ENCODE measurements at places on chromosomes 3 and 15.
A peak's percentile ranks its signal among the peaks of the same experiment; 100 is the strongest.

DNA sequence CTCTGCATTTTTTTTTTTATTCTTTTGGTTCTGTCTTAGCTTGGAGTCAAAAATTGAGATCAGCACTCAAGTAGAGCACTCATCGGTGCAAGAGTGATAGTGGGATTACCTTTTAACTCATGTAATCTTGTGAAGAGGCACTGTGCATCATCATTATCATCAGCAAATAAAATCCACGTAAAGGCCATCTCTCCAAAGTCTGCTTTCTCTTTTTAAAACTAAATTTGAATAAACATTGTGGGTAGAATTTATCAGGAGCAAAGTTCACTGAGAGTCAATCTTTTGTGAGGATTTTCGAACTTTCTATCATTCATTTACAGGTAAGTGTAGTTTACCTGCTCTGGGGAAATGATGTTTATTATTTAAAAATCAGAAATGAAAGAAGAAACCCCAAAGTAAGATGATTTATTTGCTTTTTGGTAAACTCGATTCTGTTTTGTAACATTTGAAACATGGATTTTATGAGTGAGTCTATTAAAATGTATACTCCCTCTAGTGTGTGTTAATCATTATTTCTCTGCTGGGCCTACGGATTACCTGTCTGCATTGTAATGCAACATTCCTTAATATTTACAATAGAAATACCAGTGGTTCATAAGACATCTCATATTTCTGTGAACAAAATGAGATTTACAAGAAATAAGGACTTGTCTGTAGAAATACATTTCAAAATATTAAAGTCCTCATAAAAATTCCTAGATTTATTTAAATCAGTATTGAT, 327.7 kb upstream of the NAALADL2 start:
- no peak for DNase-seq

DNA sequence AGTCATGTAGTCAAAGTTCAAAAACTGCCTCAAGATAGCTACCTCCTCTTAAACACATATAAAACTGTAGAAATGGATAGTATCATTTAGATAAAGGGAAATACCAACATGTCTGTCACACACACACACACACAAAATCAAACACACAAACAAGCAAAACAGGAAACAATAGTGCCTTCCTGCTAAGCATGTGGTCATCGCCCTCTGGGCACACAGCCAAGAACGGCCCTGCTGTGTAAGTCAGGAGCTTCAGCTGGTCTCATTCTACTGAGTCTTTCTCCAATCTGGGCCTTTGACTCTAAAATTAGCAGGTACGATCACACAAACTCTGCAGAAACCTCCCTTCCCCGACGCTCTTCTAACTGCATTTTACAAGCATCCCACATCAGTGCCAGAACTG, 272.2 kb upstream of the CHRNA7 start:
- no peak for DNase-seq

GRCh38 chr3:123424321-123424998, 24.4 kb downstream of the ADCY5 start:
- no peak for DNase-seq

DNA sequence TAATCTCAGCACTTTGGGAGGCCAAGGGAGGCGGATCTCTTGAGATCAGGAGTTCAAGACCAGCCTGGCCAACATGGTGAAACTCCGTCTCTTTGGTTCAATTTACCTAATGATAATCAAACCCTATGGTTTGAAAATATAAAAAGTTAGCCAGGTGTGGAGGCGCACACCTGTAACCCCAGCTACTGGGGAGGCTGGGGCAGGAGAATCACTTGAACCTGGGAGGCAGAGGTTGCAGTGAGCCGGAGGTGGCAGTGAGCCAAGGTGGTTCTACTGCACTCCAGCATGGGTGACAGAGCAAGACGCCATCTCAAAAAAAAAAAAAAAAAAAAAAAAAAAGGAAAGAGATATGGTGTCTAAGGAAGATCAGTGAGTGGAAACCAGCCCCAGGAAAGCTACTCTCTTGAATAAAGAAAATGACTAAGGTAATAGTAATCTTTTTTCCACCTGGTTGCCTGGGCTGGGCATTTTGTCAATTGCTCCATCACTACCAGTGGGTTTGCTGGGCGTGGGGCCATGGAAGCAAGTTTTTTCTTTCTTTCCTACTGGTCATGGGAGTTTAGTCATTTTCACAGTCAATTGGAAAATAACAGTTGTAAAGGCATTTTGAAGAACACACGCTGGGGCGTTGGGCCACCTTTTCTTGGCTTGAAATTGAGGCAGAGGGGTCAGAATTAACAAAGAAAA, 387.6 kb upstream of the RGMA start:
- DNase-seq, result no peak

- no peak for DNase-seq
Measured at GRCh38 chr15:101272584-101272983, 4.7 kb downstream of the SELENOS start.

DNA sequence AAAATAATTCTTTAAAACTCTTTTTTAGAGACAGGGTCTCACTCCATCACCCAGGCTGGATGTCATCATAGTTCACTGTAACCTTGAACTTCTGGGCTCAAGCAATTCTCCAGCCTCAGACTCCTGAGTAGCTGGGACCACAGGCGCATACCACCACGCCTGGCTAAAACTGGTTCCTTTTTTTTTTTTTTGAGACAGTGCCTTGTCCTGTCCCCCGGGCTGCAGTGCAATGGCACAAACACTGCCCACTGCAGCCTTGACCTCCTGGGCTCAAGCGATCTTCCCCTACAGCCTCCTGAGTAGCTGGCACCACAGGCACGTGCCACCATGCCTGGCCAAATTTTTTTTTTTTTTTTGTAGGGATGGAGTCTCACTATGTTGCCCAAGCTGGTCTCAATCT, 23.7 kb upstream of the FURIN start:
- DNase-seq, result no peak

- no peak for DNase-seq
Measured at GRCh38 chr15:87121336-87121735, 1041.7 kb downstream of the AGBL1 start.

- no peak for DNase-seq
Measured at GRCh38 chr15:81560405-81560804, 186.4 kb upstream of the TMC3 start.

- DNase-seq, result no peak
Measured at GRCh38 chr3:50405249-50405648, 45.9 kb upstream of the TMEM115 start.

- DNase-seq, result no peak
Measured at GRCh38 chr15:56036546-56037067, 43.2 kb upstream of the NEDD4 start.

DNA sequence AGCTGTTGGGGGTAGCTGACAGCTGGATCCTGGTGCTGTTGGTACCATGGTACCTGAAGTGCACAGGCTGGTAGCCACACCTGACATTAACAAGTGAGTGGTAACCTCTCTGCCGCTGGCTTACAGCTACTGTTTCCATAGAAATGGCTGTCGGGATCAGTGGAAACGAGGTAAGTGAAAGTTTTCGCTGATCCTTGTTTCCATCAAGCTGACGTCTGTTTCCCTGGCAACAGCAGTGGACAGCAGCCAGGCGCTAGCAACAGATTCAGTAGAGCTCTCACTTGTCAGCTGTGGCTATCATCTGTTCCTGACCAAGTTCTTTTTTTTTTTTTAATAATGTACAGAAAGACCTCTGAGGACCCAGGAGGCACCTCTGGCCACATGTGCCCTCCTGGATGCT, 166.2 kb downstream of the CHDH start:
- DNase-seq, result no peak

- no peak for DNase-seq
Measured at GRCh38 chr3:139295040-139295439, 48.8 kb upstream of the MRPS22 start.

GRCh38 chr3:177642804-177643125, 445.5 kb upstream of the TBL1XR1 start:
- no peak for DNase-seq

GRCh38 chr15:34258151-34258550, 33.3 kb downstream of the EMC4 start:
- DNase-seq, result no peak

DNA sequence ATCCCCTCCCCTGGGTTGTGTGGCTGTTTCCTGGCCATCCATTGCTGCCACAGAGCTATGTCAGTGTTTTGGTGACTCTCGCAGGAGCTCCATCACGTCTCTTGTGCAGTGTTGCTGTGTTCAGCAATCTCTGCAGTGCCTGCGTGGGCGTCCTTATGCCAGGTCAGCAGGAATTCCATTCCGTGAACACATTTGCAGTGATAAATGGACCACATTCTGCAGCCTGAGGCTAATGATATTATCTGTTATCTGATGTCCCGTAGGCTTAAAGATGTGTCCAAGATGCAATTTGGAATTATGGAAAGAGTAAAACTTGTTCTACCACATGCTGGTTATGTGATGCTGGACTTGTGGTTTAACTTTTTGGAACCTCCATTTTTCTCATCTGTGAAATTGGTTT, 25.5 kb upstream of the COL6A6 start:
- DNase-seq, result no peak

DNA sequence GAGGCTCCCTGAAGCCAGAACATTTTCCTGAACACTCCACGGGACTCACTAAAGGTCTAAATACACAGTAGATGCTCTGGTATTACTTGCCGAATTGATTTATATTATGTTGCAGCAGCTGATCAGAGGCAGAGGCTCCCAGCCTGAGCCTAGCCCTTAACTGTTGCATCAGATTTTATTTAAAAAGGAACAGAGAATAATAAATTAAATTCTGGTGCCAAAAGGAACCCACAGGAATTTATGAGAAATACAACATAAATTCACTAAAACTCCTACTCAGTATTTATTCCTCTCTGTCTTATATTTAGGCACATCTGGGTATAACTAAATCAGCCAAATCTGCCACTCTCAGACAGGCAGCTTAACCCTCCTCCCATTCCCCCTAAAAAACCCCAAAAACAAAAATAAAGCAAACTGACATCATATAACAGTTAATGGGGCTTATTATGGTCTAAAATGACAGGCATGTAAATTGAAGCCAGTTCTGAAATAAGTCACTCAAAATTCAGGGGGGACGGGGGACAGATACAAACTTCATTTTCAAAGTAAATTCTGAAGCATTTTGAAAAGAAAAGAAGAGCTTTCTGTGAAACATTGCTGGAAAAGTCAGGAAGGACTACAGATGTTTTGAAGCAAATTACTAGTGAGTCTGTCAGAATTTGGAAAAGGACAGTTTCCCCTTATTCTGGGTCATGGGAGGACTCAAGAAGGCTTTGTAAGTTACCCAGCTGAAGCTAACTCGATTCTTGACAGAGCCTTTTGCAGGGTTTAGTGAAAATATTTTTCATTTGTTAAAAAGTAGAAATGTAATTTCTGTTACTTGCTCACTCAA, 53.8 kb upstream of the CORO2B start:
- peak; percentile 52 for DNase-seq

- DNase-seq, result no peak
Measured at GRCh38 chr3:164640591-164640990, 437.7 kb downstream of the SI start.

DNA sequence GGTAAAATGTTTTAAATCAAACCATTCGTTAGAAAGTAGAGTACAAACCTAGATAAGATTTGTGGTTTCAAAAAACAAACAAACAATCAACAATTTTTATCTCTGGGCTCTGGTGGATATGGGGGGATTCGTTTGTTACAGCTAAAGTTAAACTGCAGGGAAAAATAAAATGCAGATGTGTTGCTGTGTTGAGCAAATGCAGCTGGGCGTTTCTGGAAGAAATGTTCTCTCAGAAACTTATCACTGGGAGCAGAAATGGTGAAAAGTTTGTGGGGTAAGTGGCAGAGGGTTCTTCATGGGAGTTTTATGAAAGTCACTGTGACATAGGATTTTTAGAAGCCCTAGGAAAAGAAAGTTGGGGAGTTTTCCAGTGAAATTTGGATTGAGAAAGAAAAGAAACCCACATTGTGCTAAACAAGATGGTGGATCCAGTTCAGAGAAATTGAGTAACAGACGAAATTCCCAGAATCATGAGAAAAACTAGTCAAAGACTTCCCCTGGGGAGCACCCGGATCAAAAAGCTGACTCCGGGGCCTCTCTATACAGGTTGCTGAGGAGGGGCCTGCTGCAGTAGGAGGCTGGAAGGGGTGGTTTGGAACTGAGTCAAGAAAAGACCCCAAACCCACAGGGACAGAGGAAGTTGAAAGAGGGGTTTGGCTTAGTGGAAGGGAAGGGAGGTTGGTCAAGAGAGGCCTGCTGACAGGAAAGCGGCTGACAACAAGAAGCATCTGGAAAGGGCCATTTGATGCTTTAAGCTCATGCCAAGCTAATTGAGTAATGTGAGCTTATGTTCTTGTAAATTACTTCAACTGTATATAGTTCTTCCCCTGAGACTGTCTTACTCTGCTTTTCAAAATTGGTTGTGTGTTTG, 108.7 kb downstream of the RARB start:
- DNase-seq, result no peak

DNA sequence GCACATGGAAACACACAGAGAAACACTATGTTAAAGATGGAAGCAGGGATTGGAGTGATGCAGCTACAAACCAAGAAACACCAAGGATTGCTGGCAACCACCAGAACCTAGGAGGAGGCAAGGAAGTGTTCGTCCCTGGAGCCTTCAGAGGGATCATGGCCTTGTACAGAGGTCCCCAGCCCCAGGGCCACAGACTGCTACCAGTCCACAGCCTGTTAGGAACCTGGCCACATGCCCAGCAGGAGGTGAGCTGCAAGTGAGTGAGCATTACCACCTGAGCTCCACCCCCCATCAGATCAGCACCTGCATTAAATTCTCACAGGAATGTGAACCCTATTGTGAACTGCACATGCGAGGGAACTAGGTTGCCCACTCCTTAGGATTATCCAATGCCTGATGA, 505.7 kb upstream of the MDFIC2 start:
- no peak for DNase-seq

GRCh38 chr15:94059013-94059587, 172.3 kb upstream of the MCTP2 start:
- no peak for DNase-seq

GRCh38 chr15:73328149-73328820, 40.5 kb downstream of the HCN4 start:
- DNase-seq, result no peak

DNA sequence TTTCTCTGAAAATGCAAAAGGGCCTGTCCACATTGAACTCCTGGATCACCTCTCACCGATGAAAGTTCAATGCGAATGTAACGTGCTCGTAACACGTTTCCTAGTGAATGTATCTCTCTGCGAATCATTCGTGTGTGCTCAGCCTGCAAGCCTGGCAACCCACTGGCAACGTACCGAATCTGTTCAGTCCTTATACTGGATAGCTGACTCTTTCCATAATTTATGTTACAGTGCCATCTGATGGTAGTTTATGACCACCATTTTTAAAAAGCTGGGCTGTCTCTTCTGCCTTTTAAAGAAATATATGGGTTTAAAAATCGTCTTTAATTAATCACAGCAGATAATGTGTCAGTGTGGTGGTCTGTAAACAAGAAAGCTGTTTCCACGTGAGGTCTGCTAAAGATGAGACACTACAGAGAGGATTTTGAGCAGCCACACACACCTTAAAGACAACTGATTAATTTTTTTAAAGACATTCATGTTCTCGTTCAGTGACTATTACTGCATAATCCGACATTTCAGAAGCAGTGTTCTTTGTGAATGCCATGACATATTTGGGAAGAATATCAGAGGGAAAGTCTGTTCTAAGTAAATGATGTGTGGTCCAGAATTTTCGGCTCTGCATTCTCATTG, 69.4 kb upstream of the FOXP1 start:
- DNase-seq, result peak; percentile 34
